ENCODE measurements at places on chromosomes 4 and X.

DNA sequence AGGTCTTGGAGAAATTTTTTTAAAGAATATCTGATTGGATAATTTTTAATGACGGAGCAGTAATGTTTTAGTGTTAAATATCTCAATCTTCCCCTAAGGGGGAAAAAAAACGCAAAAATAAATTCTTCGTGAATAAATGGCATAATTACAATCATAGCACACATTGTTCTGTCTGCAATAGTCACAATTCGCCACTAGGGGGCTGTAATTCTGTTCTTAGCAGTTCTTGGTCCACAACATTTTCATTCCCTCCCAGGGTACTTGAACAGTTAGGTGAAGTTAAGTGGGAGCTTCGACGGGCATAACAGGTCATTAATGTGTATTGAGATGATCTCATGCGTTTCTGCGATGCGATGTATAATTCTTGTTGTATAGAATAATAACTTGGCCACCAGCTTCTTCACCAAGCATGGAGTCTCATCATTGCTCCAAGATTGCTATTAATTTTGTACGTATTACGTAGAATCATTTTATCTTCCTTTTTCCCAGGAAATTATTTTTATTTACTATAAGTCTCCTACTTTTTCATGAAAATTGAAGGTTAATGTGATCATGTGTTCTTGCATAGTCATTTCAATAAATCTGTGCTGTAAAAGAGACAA is 27.2 kb downstream of the HTR2C start:
- DNase-seq = no peak

GRCh38 chr4:64718091-64718490 is 308.8 kb upstream of the TECRL start:
- no peak for DNase-seq

GRCh38 chrX:106009145-106009544 is 29.4 kb downstream of the SERPINA7 start:
- DNase-seq = no peak

GRCh38 chr4:179709961-179710624 is 2267.9 kb upstream of the AGA start:
- no peak for DNase-seq

DNA sequence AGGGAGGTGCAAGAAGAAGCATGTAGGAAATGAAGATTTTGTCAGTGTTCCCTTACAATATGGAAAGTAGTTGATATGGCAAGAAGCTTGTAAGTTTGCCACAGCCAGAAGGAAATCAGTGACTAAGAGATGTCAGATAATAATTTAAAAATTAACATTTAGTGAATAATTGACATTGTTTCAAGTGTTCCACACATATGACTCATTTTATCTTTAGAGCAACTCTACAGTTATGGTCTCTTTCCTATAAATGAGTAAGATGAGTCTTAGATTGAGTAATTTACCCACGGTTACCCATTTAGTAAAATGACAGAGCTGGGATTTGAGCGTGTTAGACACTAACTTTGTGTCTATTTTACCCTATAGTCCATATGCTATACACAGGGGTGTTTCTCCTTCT is 300.3 kb upstream of the IRS4 start:
- no peak for DNase-seq

GRCh38 chr4:186580669-186581068 is 25.3 kb upstream of the MTNR1A start:
- DNase-seq = no peak

- peak; percentile 57 for DNase-seq
Observed at GRCh38 chrX:148500423-148501385, at the start of gene AFF2. AFF2 (plus strand) TSS chrX:148500617; CDS start chrX:148501098, 481 bp downstream.

- DNase-seq = no peak
Observed at GRCh38 chr4:12123707-12124106, 695.0 kb upstream of the HS3ST1 start.
